ENCODE measurements at places on chromosomes 5 and 9.

- no peak for DNase-seq
These were observed 9.1 kb downstream of the ZDHHC12 start for GRCh38 chr9:128714586-128715435.

DNA sequence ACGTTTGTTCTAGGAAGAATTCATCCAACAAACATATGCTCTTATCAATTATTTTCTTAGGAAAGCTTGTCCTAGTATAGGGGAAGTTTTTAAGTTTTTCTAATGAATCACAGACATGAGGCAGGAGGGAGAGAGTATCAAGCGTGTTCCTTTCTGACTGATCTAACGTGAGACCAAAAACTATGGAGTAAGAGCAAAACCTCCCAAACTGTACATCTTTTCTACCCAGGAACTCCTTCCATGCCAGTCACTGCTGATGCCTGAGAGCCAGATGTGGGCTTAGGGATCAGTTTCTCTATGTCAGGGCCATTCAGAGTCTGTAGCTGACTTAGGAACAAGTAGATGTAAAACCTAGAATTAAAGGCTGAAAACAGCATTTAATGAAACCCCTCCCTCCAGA, 51.7 kb upstream of the NFIB start:
- no peak for DNase-seq

DNA sequence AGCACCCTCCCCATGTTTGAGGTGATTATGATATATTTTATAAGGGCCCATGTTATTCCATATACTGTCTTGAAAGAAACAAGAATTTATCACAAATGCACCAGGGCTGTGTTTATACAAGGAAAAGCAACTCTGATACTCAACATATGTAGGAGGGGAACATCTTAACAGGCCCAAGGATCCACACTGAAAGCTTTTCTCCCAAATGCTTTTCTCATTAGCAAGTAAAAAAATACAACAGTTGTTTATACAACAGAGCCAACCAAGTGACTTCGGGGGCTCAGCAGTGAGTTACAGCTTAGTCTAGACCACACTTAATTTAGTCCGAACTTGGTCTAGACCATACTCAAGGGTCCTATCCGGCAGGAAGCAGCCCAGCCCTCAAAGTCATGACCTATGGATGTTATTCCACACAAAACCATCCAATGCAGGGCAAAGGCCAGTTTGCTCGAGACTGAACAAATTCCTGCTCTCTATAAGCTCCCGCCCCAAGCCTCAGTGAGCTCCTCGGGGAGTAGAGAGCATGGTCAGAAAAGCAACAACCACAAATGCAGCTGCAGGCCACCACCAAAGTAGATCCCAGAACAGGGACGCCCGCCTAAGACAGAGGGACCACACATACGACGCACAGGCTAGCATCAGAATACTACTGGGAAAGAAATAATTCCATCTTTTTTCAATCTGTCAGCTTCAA, 6.8 kb downstream of the GZMK start:
- DNase-seq, result no peak

DNA sequence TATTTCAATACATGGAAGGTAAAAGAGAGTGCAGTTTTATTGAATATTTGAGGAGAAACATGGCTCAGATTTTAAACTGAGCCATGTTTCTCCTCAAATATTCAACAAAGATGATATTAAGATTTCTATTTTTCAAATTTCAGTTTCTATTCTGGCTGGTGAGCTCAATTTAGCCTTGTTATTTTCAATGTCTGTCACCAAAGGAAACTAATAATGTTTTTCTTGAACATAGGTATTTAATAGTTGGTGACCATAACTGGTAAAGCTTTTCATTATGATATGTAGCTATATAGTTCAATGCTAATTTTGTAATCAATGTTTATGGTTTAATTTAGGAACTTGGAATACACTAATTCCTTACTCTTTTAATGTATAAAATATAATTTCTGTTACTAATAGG, 177.4 kb downstream of the FER start:
- no peak for DNase-seq

DNA sequence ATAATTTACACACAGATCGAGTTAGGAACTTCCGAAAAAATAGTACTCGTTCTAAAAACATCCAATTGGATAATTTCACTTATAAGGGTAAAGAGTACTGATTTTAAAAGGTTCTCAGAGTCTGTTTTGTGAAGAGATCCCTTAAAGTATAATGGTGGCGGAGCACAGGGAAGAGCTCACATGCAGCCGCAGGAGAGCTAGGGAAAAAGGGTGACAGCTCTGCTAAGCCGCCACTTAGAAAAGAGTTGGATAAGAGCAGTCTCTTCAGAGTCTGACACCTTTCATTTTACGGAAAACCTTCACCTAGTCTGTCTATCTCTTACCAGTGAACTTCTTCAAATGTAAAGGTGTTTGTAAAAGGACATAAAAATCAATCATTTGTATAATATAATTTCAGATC, 149.9 kb downstream of the COMMD10 start:
- no peak for DNase-seq

DNA sequence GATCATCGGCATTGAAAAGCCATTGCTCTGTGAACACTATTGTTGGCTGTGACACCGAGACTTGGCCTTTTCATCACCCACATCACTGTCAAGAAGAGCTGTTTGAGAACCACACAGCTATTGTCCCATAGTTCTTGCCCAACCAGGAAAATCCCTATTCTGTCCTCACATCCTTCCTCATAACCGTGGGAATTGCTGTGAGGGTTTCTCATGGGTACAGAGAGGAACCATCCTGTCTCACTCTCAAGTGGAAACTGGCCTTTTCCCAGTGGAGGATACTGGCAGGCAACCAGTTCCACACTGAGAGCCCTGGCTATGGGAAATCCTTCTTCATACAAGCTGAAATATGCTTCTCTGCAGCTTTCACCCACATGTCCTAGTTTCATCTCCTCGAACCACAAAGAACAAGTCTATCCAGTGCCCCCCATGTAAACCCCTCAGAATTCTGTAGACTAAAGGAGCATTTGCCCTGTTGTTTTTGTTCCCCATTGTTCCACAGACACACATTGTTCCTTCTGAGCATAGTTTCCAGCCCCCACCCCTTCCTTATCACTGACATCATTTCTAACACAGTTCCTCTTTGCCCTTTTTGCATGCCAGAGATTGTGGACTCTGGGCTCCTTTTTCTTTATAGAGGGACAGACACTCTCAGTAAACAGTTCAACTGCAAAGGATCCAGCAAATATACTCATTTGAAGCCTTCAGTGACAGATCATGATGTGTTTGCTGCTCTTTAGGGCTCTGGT, 57.8 kb upstream of the C5orf46 start:
- DNase-seq, result no peak
